Stimulated activated CD4-positive, alpha-beta T cell treated with anti-CD3 and anti-CD28 coated beads, TNF-alpha, amount 100 ng/mL, for 4 hours (primary cell): ENCODE measurements at places on chromosomes 5 and 9.

- DNase-seq = no peak
Observed at GRCh38 chr9:70861376-70861775, 260.0 kb downstream of the TRPM3 start.

GRCh38 chr9:110541950-110542349, 37.6 kb downstream of the SVEP1 start:
- no peak for DNase-seq

DNA sequence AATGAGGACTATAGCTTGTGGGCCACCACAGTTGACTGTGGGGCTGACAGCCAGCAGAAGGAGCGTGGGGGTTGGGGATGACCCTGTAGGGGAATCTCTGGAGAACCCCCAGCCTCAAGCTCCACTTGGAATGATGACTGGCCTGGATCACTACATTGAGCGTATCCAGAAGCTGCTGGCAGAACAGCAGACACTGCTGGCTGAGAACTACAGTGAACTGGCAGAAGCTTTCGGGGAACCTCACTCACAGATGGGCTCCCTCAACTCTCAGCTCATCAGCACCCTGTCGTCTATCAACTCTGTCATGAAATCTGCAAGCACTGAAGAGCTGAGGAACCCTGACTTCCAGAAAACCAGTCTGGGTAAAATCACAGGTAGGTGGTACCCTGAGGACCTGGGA, 128.4 kb upstream of the DMRT1 start:
- no peak for DNase-seq

DNA sequence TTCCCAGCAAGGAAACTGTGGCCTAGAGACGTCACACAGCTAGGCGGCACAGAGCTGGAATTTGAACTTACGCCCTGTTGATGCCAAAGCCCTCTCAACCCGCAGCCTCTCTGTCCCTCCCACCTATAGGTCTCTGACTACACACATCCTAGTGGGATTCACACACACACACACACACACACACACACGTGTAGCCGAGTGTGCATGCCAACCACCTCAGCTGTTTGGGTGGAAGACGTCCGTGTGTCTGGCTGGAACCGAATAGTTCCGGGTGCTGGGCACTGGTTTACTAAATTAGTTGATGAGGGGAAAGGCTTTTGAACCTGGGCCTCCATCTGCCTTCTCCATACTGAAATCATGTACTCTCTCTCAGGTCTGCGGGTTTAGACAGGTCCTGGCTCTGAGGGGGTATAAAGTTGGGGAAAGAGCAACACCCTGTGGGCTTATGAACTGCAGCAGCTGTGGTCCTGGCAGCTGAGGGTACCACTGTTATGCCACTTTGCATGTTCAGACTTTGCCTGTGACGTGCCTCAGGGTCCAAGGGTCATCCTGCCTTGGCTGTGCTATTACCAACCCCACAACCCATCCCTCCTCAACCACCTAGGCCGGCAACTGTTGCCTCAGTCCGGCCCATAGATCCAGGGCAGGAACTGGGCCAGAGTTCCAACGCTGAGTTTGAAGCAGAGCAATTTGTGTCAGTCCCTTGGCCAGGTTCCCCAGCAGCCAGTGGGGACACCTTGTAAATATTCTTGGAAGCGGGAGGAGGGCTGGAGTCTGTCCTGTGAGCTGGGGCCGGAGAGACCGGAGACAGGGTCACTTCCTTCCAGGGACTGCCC, 50.5 kb downstream of the PSD2 start:
- no peak for DNase-seq

DNA sequence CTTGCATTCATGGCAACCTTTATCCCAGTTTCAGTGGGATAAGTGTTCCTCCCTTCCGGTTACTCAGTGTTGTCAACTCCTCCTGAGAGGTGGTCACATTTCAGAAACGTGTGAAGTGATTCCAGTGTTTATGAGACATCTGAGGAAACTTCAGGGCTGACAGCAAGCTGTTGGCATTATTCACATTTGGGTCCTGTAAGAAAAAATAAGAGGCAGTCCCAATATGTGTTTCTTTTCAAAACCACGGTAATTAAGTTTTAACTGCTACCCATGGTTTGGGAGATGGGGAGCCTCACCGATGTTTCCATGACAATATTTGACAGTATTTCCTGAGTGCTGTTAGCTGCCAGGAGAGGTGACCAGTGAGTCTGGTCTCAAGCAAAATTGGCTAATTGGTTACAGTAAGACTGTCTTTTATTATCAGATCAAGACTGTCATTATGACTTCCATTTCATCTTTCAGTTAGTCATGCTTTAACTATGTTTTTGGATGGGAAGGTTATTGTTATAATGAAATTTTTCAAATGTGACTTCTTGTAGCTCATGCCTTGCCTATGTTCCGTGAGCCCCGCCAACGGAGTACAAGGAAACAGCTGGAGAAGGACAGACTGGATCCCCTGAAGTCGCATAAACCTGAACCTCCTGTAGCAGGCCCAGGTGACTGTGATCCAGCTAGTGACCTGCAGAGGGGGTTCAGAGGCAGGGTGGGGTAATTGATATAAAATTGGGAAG, 115.3 kb downstream of the GDNF start:
- no peak for DNase-seq

GRCh38 chr5:152717393-152717792, 312.3 kb upstream of the NMUR2 start:
- DNase-seq = no peak

DNA sequence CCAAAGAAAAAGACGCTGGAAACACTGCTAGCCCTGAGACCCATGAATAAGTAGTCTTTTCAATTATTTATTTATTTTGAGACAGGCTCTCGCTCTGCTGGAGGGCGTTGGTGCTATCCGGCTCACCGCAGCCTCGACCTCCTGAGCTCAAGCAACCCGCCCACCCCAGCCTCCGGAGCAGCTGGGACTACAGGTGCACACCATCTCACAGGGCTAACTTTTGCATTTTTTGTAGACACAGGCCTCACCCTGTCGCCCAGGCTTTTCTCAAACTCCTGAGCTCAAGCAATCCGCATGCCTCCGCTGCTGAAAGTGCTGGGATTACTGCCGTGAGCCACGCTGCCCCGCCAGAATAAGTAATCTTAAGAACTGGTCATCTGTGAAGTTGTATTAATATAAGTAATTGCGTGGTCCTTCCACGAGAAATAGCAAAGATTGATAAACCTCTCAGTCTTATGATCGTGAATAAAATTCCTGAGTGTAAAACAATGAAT, 1.6 kb downstream of the ANXA2R start:
- DNase-seq = no peak

- DNase-seq = no peak
Observed at GRCh38 chr9:131277287-131277909, 1.1 kb upstream of the FAM78A start.

- DNase-seq = no peak
Observed at GRCh38 chr9:18689921-18690320, 216.0 kb downstream of the ADAMTSL1 start.

GRCh38 chr5:160929360-160929759, 77.3 kb upstream of the ATP10B start:
- DNase-seq = no peak

GRCh38 chr5:133267601-133268000, 215.8 kb downstream of the HSPA4 start:
- DNase-seq = no peak

DNA sequence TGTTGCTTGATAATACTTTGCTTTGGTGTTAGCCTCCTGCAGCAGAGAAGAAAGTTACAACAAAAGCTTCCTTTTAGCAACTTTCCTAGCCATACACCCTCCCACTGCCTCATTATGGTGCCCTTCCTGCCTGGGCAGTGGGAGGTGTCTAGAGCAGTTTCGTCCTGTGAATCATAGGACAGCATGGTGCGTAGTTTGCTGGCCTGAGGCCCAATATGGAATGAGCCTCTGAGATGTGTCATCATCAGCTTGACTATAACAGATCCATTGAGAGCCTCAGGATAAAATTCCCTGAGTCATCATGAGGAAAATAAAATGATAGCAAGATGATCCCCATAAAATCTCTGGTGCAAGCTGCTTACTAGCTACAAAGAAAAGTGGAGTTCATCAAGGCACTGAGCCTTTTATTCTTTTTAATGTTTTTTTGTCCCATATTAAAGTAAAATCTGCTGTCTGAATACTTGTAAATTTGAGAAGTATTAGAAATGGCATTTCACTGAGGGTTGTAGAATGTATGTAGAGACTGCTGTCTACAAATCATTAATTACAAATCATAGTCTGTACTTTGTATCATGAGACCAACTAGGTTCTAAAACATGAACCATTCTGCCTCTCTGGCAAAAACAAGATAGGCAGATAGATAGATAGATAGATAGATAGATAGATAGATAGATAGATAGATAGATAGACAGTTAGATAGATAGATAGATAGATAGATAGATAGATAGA, 303.0 kb upstream of the PDE4D start:
- no peak for DNase-seq

- no peak for DNase-seq
Observed at GRCh38 chr5:179901915-179902762, 5.6 kb downstream of the TBC1D9B start.

DNA sequence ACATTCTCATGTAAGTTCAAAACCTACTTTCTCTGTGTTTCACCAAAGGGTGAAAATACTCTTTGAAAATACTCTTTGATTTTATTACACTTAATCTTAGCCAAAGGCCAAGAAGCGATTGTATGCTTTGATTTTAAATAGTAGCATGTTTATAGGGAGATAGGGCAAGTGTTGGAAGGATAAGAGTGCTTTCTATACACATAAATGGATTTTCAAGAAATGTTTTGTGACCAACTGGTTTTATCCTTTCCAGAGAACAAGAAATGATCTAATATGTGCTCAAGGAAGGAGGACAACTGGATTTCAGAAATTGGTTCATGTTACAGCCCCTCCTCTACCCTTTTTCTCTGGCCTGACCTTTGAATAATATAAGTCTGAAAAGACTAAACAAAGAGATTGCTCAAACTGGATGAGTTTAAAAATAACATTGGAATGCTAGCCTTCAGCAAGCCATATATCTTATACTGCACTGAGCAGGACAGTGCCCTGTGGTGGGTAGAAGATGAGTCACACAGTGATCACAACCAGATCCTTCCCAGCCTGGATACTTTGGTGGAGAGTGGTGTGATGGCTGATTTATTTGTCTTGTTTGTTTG, 13.1 kb downstream of the PALM2AKAP2 start:
- DNase-seq = no peak

DNA sequence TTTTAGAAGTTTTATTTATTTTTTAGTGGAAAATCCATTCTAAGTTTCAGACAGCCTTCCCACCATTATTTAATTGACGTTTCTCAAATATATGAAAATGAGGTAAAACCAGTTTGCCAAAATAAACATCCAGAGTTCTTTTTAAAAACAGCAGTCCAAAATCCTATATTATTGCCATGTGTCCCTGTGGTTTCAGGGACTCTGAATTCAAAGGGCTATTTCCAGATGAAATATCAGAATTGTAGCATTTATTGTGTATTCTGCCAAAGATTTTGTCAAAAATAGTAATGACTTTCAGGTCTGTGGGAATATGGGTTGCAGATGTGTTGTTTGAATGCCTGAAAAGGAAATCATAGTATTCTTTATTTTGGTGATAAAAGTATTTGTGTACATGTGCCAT, 41.6 kb downstream of the XRCC4 start:
- DNase-seq = no peak

DNA sequence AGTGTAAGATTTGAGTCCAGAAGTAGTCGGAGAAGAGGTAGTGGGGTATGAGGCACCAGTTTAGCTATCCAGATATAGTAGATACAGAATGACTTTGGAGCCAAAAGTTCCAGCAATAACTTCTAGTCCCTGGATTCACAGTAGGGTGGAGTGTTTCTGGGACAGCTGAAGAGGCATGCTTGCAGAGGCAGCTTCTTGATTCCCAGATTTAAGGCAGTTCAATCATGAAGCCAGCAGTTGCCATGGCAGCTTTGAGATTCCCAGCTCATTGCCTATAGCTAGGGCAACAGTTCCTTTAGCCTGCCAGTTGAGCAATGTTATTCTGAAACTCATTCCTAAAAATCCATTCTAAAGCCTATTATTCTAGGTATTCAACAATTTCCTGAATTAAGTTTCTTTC, 79.2 kb downstream of the LIX1 start:
- no peak for DNase-seq

DNA sequence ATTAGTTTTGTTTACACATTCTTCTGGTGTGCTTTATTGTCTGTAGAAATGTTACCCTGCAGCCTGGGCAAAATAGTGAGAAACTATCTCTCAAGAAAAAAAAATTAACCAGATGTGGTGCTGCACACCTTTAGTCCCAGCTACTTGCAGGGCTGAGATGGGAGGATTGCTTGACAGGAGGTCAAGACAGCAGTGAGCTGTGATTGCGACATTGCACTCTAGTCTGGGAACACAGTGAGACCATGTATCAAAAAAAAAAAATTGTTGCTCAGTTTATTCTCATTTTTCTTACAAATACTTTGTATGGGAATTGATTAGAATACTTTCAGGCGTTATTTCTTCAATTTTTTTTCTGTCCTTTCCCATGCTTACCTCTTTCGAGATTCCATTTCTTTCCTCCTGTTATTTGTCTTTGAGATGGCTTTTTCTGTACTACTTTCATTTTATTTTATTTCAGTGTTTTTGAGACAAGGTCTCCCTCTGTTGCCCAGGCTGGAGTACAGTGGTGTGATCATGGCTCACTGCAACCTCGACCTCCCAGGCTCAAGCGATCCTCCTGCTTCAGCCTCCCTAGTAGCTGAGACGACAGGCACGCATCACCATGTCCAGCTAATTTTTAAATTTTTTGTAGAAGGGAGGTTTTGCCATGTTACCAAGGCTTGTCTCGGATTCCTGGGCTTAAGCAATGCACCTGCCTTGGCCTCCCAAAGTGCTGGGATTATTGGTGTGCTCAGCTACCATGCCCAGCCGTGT, 24.9 kb downstream of the TENT2 start:
- no peak for DNase-seq

DNA sequence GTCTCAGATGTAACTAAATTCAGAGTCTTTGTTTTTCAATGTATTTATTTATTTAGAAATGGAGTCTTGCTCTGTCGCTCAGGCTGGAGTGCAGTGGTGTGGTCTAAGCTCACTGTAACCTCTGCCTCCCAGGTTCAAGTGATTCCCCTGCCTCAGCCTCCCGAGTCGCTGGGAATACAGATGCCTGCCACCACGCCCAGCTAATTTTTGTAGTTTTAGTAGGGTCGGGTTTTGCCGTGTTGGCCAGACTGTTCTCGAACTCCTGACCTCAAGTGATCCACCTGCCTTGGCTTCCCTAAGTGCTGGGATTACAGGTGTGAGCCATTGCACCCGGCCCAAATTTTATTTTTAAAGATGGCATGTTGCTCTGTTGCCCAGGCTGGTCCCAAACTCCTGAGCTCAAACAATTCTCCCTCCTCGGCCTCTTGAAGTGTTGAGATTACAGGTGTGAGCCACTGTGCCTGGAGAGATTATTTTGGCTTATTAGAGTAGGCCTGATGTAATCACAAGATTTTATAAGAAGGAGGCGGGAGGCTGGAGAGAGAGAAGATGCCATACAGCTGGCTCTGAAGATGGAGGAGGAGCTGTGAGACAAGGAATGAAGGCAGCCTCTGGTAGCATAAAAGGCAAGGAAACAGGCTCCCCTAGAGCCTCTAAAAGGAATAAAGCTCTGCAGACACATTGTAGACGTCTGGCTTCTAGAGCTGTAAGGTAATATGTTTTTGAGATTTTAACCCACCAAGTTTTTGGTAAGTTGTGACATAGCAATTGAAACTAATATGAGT, 12.9 kb upstream of the KLF9 start:
- no peak for DNase-seq
